ENCODE measurements at places on chromosomes 1 and 21. TPM values are rescaled to one million over a fixed set of nuclear protein-coding genes. Genes with fewer than 3 reads are reported as not detected.

DNA sequence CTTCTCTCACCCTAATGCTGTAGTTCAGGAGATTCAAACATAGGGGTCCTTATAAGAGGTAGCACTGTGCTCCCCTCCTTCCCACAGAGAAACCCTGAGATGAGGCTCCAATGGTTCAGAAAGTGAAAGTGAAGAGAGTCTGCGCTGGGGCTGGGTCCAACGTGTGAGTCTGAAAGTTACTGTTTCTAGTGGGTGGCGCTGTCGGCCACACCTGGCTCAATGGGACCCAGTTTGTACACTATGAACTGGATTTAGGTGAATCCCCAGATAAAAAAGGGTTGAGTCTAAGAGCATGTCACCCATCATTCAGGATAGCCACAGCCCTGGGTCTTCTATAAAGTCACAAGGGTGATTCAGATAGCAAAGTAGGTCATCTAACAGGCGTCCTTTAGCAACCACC lies 2.8 kb downstream of the SMCP start:
- H3K27ac ChIP-seq = no peak overlapping the region
- H3K4me1 ChIP-seq = peaks cover 19% of the 10 kb centered on the region
- H3K27me3 ChIP-seq = no peaks in the 10 kb centered on the region
- no peaks in the 10 kb centered on the region for H3K36me3 ChIP-seq
- no peak for DNase-seq
- no peak overlapping the region for H3K4me3 ChIP-seq

The SPRR3 gene
- not detected for total RNA-seq

- no peaks in the 10 kb centered on the region for H3K4me1 ChIP-seq
- no peak overlapping the region for H3K27ac ChIP-seq
- no peak overlapping the region for H3K4me3 ChIP-seq
- no peaks in the 10 kb centered on the region for H3K36me3 ChIP-seq
Observed at GRCh38 chr1:64308866-64309265, 105.4 kb downstream of the UBE2U start.

- H3K27me3 ChIP-seq = no peaks in the 10 kb centered on the region
- H3K36me3 ChIP-seq = no peaks in the 10 kb centered on the region
- H3K27ac ChIP-seq = no peak overlapping the region
- H3K4me3 ChIP-seq = no peak overlapping the region
Observed at GRCh38 chr1:17883136-17883535, 128.0 kb downstream of the ACTL8 start.

- no peaks in the 10 kb centered on the region for H3K27me3 ChIP-seq
- no peak overlapping the region for H3K4me3 ChIP-seq
- peak; percentile 59 for DNase-seq
Observed at GRCh38 chr1:204445860-204446412, 34.3 kb upstream of the PPP1R15B start.

The KHDC4 gene
- total RNA-seq = 24.2 TPM

The AQP10 gene
- total RNA-seq = not detected

The KRTAP10-1 gene
- total RNA-seq = not detected

- H3K27me3 ChIP-seq = no peaks in the 10 kb centered on the region
- H3K4me3 ChIP-seq = no peak overlapping the region
- H3K4me1 ChIP-seq = peaks cover 26% of the 10 kb centered on the region
- no peak overlapping the region for H3K27ac ChIP-seq
- DNase-seq = no peak
- H3K36me3 ChIP-seq = peaks cover 25% of the 10 kb centered on the region
Observed at GRCh38 chr1:111145542-111145941, 5.5 kb downstream of the CEPT1 start.

GRCh38 chr1:101101360-101101759 lies 75.8 kb upstream of the DPH5 start:
- H3K36me3 ChIP-seq = no peaks in the 10 kb centered on the region
- peaks cover 18% of the 10 kb centered on the region for H3K4me1 ChIP-seq
- no peak overlapping the region for H3K27ac ChIP-seq
- DNase-seq = peak; percentile 52
- H3K4me3 ChIP-seq = no peak overlapping the region

GRCh38 chr1:192601143-192601542 lies 25.6 kb downstream of the RGS1 start:
- no peak overlapping the region for H3K4me3 ChIP-seq
- DNase-seq = no peak
- peaks cover 7% of the 10 kb centered on the region for H3K4me1 ChIP-seq
- H3K27me3 ChIP-seq = no peaks in the 10 kb centered on the region
- H3K27ac ChIP-seq = no peak overlapping the region

The ATP6V1G3 gene
- total RNA-seq = not detected

- no peaks in the 10 kb centered on the region for H3K36me3 ChIP-seq
- H3K4me3 ChIP-seq = no peak overlapping the region
- H3K4me1 ChIP-seq = no peaks in the 10 kb centered on the region
- no peak overlapping the region for H3K27ac ChIP-seq
Observed at GRCh38 chr1:89649783-89650182, 16.9 kb downstream of the LRRC8C start.

GRCh38 chr1:18072066-18072465 lies 35.5 kb upstream of the IGSF21 start:
- H3K27ac ChIP-seq = no peak overlapping the region
- H3K4me1 ChIP-seq = no peaks in the 10 kb centered on the region
- DNase-seq = no peak

The NID1 gene
- 73.6 TPM for total RNA-seq

- no peak for DNase-seq
- no peak overlapping the region for H3K4me3 ChIP-seq
- H3K27me3 ChIP-seq = peaks cover 14% of the 10 kb centered on the region
- H3K4me1 ChIP-seq = peaks cover 4% of the 10 kb centered on the region
- H3K27ac ChIP-seq = no peak overlapping the region
- H3K36me3 ChIP-seq = no peaks in the 10 kb centered on the region
Observed at GRCh38 chr1:212473729-212474128, 41.0 kb downstream of the NENF start.

DNA sequence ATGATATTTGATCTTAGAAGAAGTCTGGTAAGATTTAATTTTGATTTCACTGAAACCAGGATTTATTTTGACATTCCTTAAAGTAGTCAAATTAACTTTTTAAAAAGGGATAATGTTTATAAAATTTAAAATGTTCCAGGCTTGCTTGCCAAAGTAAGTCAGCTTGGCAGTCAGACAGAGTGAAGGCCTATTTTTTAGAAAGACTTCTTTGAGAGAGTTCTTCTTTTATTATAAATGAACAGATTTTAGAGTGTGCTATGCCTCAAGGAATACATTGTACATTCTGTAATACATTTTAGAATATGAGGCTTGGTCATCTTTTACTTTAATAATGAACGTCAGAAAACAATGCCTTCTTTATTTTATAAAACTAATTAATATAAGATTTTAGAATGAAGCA lies 138.7 kb downstream of the DISP1 start:
- no peaks in the 10 kb centered on the region for H3K27me3 ChIP-seq
- H3K4me1 ChIP-seq = no peaks in the 10 kb centered on the region
- no peaks in the 10 kb centered on the region for H3K36me3 ChIP-seq
- DNase-seq = no peak
- H3K27ac ChIP-seq = no peak overlapping the region

All from GM23248 (cell line).